EH (cell line): ENCODE measurements at places on chromosomes 6 and 20.
A peak's percentile ranks its signal among the peaks of the same experiment; 100 is the strongest.

- no peak for DNase-seq
Measured at GRCh38 chr20:44253528-44253927, 6.4 kb downstream of the GDAP1L1 start.

DNA sequence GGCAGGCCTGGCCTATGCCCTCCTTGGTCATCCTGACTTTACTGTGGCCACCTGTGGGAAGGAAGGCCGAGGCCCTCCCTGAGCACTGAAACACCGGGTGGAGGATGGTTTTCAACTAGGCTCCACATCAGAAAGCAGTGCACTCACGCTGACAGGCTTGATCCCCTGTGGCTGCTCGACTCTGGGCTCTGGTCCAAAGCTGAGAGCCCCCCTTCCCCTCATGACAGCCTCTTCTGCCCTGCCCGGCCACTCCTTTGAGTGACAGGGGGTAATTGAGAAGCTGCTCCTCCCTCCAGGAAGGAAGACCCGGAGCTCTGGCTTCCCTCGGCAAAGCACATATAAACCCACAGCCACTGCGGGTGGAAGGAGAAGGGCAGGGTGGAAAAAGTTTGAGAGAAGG lies 43.6 kb downstream of the MUC22 start:
- DNase-seq: no peak

GRCh38 chr20:11395581-11395980 lies 522.1 kb upstream of the BTBD3 start:
- peak; percentile 34 for DNase-seq

DNA sequence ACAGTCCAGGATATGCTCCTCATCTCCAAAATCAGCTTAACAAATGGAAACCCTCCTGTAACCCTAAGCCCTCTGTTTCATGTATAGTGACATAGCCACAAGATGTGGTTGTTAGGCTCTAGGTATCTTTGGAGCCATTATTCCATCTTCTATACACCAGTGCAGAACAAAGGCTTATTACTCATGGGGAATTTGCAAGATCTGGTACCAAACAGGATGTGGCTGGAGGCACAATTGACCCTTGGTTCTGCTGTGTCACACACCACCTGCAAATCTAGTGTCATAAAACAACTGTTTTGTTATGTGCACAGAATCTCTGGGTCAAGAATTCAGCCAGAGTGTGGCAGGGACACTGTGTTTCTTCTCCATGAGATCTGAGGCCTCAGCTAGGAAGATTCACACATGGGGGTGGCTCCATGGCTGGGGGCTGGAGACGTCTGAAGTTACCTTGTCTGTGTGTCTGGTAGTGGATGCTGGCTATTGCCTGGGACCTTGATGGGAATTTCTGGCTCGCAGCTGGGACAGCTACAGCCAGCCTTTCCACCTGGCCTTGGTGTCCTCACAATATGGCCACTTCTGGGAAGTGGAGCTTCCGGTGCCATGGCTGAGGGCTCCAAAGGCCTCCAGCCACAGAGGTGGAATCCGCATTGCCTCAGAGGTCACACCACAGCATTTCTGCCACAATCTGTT lies 369.9 kb downstream of the CDH26 start:
- no peak for DNase-seq

DNA sequence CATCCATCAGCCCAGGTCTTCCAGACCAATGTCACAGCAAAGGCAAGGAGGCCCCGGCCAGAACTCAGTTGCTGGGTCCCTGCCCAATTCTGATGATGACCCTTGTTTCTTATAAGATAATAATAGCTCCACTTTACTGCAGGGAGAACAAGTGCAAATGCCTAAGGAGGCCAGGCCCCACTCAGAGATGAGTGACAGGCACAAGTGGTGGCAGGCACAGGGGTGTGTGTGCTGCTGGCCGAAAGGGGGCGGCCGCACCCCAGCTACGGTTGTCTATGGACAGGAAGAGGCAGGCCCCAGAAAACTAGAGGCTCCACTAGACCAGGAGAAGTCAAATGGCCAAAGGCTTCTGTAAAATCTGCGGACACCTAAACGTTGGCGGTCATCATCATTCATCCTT lies 28.6 kb downstream of the GNAS-AS1 start:
- DNase-seq: no peak
